ENCODE measurements at places on chromosomes 1 and 21.

DNA sequence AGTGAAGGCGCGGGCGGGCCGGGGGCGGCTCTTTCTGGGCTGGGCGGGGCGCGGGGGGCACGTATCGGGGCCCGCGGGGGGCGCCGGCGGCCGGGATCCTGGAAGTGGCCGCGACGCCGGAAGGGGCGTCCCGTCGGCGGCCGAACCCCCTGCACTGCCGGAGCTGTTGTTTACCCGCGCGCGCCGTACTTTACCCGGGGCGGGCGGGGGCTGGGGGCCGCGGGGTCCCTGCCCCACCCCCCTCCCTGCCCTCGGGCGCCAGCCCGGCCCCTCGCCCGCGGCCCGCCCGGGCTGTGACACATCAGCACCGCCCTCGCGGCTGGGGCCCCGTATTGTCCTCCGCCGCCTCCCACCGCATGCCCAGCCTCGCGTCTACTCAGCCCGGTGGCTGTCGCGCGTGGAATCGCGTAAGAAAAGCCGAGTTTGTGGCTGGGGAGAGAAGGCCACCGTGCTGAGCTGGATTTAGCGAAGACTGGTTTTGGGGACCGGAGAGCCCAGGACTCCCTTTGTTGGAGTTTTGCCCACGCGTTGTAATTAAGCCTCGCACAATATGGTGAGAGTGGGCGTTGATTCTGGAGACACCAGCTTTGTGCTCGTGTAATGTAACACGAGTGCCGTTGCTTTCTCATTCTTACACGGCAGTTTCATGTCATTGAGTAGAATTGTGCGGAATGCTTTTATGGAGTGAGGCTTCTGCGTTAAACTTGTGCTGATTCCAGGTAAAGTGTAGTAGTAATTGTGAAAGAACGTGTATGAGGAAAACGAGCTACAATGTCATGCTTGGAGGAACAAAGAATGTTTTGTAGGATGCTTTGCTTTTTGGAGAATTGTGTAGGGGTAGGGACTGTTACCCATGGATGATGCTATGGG is 559 bp downstream of the BACH1 start:
- no peak for DNase-seq

GRCh38 chr1:209650454-209650853 is 1.8 kb downstream of the LAMB3 start:
- DNase-seq = no peak

GRCh38 chr1:192566657-192567056 is 8.9 kb upstream of the RGS1 start:
- DNase-seq = no peak

DNA sequence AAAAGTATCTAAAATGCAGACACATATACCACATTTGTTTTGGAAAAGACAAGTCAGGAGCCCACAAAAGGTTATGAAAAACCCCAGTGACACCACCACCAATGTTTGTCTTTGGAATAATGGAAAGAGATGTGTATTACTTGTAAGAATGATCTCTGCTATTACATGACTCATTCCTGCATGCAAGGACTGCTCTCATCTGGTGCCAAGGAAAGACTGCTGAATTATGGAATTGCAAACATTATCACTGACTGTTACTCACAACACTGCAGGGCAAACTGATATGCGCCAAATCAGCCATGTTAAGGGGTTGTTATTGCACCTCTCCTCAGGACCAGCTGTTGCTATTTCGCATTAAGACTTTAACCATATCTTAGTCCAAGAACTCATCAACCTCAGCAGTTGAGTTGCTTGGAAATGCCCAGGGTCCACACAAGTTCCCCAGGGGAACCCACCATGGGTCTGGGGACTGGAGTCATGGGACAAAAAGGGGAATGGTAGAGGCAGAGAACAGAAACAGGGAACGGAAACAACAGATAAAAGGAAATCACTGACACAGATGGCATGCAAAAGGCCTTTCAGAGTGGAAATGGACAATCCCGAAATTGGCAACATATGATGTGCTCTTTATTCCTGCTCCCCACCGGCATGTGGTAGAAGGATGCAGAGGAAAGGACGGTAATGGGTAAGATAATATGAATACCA is 34.4 kb downstream of the CAPZB start:
- DNase-seq = no peak

- DNase-seq = no peak
These were observed 60.3 kb downstream of the KIF26B start for GRCh38 chr1:245215071-245215470.

- no peak for DNase-seq
These were observed 21.9 kb upstream of the LAX1 start for GRCh38 chr1:203743091-203743571.

GRCh38 chr1:212622906-212623305 is 14.3 kb downstream of the ATF3 start:
- DNase-seq = no peak

GRCh38 chr21:41630917-41631316 is 123.0 kb upstream of the TMPRSS2 start:
- DNase-seq = no peak

- DNase-seq = no peak
These were observed 23.6 kb downstream of the GPA33 start for GRCh38 chr1:167066333-167067122.

GRCh38 chr21:40402884-40403582 is 443.9 kb downstream of the DSCAM start:
- no peak for DNase-seq
